SK-N-SH treated with all-trans-retinoic acid at 6 μM for 48 hours (cell line): ENCODE measurements at places on chromosomes 11 and 22.

DNA sequence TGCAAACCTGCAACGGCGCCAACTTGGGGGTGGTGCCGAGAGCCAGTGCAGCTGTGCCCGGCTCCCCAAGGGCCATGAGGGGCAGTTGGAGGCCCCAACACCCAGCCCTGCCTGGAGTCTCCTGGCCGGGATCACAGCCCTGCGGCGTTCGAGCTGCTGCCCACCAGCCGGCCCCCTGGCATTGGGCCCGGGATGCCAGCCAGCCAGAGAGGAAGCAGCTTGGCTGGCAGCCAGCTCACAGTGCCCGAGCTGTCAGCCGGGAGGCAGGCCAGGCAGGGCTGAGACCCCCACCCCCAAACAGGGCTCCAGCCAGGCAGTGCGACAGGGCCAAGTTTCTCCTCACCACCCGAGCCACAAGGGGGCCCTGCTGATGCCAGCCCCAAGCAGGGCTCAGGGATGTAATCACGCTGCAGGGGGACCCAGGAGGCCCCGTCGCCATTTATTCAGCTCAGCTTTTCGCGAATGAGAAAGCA, 26.0 kb upstream of the TCF20 start:
- peak; percentile 73 for ATAC-seq

- ATAC-seq, result no peak
Observed at GRCh38 chr22:35491908-35492380, 48.7 kb upstream of the RASD2 start.

DNA sequence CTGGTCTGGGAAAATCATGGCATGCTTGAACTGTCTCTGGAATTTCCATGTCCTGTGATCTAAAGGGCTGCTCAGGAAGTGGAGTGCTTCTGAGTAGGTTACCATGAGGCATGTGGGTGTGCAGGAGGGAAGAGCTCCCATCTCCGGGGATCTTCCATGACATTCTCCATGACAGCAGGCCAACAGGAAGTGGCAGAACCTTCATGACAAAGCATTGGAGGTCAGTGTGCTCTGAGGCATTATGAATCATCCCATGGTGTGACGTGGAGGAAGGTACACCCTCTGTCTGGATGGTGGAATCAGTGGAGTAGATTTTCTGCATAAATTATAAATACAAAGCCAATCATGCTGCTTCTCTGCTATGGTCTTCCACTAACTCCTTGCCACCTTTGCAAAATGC, 139.6 kb upstream of the E2F8 start:
- peak; percentile 77 for ATAC-seq

- peak; percentile 31; the same call in 1 of the 3 replicates for ATAC-seq
Observed at GRCh38 chr22:46891382-46891951, 129.0 kb downstream of the TBC1D22A start.

- ATAC-seq, result peak; percentile 9; the same call in 2 of the 3 replicates
Observed at GRCh38 chr11:66011239-66011784, 496 bp upstream of the CST6 start.

- no peak for ATAC-seq
Observed at GRCh38 chr11:45924036-45924915, 1.8 kb downstream of the LARGE2 start.

DNA sequence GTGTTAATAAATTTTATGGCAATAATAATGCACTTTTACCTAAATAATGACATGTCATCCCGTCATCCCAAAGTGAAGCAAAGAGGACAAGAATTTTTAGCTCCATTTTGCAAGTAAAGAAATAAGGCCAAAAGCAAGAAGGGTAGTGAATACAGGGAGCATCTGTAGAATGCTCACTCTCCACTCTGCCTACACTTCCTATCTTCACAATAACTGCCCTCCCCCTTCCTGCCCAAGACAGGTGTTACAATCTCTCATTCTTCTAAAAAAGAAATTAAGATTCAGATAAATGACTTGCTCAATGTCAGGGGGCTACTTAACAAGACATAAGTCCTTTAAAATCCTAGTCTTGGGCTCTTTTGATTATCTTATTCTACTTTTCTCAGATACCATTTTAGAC, 8.9 kb downstream of the RDX start:
- no peak for ATAC-seq

DNA sequence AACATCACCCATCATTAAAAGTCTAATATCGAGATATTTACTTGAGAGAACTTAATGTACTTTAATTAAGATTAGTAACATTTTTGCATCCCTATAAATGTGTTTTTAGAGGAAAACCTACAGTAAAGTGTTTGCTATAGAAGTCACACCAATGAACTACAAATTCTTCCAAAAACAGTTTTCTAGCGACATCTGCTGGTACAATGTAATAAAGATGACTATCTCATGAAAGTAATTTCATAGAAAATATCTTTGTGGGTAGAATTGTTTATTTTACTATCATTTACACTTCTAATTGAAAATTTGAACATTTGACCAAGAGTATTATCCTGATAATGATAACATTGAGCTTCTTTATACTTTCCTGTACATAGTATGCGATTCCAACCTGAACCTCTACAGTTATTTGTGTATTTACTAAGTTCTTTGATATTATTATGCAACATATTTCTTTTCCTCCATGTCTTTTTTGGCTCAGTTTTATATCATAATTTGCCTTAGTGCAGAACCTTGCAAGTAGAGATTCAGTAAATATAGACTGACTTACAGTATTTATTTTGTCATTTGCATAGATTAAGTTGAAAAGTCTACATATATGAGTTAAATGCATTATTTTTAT, 252.7 kb downstream of the TMEM135 start:
- ATAC-seq, result peak; percentile 65

DNA sequence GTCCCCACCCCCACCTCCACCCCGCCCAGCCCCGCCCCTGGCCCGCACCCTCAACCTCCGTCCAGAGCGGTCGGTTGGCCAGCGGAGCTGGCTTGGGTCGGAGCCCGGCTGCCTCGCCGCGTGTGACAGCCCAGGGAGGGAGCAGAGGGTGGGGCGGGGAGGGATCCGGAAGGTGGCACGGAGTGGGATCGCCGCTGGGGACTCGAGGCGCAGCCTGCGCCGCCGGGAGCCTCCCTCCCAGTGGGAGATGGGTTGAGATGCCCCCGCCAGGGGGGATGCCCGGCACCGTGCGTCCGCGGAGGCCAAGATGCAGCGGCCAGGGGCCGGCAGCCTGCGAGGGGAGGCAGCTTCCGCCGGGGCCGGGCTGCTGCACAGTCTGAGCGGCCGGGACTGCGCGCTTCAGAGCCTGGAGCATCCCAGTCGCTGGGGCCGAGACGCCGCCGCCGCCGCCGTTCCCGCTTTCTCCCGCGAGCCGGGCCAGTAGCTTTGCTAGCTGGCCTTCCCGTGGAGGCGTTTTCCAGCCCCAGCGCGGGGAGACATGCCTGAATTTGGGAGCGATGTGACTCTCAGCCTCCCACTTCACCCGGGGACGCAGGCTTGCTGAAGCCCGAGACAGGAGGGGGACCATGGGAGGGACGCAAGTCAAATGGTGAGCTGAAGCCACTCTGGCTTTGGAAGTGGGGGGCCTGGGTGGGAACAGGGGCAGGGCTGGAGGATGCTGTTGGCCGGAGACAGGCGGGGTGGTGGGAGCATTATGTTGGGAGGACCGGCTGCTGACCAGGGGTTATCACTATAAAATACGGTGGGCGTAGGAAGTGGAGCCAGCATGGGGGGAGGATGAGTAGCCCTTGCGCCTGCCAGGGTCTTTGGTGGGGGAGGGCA, 40.2 kb downstream of the DIXDC1 start:
- ATAC-seq, result peak; percentile 89

DNA sequence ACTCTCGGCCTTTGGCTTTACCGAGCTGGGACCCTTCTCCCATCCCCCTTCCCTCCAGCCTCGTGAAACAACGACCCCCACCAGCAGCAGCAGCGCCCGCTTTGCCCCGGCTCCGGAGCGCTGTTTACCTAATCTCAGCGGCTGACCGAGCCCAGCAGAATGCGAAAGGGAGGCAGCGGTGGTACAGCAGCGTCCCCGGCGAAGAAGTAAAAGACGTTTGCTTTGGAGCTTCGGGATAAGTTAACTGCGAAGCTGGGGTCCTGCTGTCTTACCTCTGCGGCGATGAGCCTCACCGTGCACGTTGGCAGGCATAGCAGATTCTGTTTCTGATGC, 2.0 kb upstream of the LARGE1 start:
- peak; percentile 8; the same call in 1 of the 3 replicates for ATAC-seq

DNA sequence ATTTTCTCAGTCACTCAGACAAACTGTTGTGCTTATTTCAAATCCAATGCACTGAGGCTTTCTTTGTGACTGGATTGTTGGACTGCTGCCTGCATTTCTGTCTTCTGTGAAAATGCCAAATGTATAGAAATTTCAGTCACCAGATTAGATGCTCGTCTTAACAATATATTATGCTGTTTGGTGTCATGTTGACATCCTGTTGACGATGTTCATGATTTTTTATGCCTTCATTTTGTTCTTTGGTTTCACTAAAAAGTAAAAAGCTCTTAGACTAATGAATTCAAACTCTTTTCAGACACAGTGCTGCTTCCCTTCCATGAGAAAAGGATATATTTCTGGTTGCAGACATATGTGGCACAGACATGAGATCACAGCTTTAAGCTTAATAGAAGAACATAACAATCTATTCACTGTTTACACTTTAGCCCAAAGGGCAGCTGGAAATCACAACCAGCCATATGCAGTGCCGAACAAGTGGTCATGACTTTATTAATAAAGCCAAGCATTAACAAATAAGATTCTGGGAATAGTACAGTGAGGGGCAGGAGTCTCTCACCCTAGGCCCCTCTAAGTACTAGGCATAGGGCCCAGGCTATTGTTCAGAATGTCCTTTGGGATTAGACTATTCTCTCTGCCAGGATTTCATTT, 9.4 kb upstream of the SOX6 start:
- no peak for ATAC-seq

GRCh38 chr11:124278261-124278660, 22.1 kb downstream of the OR8G5 start:
- ATAC-seq, result no peak

DNA sequence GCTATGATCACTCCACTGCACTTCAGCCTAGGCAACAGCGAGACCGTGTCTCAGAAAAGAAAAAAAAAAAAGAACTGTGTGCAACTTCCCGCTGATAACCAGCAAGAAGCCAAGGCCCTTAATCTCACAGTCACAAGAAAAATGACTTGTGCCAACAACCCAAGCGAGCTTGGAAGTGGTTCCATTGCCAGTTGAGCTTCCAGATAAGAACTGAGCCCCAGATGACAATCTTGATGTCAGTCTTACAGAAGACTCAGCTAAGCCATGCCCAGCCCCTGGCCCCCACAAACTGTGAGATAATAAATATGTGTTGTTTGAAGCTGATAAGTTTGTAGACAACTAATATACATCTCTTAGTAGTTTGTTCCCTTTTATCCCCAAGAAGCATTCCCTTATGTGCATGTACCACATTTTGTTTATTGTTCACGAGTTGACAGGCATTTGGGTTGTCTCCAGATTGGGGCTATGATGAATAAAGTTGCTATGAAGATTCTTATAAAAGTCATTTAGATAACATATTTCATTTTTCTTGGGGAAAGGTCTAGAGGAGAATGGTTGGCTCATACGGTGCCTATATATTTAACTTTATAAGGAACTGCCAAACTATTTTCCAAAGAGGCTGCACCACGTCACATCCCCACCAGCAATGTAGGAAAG, 85.9 kb downstream of the TIMP3 start:
- ATAC-seq, result no peak

GRCh38 chr11:84465040-84465439, 1162.1 kb downstream of the DLG2 start:
- peak; percentile 79 for ATAC-seq
